ENCODE measurements at places on chromosomes 3 and 15.

DNA sequence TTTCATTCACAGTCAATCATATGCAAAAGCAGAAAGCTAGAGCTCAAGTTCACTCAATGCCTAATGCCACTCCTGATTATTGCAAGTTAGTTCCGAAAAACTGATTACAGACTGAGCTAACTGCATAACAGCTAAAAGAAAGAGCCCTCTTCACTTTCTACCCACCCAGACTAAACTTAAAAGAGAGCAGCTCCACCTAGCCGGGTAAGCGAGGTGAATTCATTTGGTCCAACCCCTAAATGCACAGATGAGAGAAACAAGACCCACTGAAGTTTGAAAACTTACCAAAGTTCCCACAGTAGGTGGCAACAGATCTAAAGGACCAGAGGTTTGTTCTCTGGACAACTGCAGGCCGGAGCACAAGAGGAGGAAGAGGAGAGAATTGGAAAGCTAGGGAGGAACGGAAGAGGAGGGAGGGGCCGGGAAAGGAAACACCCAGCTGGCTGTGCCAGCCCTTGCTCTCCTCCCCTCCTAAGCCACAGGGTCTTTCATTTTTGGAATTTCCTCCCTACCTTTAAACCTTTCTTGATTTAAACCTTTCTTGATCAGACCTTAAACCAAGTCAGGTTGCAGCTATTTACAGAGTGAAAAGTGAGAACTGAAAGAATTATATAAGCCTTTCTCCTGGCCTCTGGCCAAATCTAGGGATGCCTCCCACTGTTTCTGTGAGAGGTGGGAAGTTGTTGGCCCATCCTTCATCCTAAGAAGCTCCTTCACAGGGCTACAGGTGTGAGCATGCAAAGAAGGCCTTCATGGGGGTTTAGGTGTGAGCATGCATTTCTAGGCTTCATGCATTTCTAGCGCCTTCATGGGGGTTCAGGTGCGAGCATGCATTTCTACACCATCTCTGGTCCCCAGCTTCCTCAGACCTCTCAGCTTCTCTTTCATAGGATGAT lies 114.7 kb upstream of the LMOD3 start:
- DNase-seq = no peak

DNA sequence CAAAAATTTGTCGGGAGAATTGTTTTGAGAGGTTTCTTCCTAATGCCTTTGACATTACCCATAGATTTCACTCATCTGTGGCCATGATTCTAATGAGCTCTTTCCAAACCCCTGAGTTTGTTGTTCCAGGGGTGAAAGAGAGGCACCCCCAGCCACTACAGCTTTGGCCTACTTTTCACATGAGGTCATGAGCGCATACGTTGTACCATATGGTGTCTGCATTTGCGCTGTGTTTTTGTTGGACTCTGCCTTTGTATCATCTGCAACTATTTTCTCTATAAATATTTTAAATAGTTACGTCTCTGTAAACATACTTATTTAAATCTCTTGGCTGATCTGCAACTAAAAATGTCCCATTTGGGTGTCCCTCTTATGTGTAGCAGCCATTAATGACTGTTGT lies 107.9 kb downstream of the LRTM1 start:
- no peak for DNase-seq

GRCh38 chr3:149204390-149204991 lies 17.1 kb downstream of the CP start:
- DNase-seq = no peak

DNA sequence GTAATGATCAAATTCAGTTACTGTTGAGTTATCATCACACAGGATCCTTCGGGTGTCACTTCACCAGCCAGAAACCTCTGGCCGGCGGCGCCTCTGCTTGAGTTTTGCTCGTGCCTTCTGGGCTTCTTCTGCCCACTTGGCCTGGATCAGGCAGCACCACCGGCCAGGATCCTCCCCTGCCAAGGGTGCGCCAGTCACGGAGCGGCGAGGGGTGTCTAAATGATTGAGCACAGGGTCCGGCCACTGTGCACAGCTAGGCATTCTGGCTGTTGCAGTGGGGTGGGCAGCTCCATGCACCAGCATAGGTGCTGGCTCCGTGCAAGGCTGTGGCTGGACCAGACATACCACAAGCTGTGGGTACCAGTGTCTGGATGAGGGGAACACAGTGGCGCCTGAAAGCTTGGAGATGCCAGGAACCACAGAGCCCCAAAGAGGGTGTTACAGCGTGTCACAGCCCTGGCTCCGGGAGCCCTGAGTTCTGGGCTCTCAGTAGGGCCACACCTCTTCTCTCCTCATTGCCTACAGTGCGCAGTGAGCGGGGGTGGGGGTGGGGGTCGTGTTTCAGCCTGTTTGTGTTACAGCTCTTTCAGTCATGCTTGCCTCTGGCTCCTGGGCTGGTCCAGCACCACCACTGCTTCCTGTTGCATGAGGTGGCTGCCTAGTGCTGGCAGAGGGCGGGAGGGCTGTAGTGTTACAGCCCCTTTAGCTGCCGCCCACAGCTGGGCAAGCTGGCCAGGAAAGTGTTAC lies 169.4 kb downstream of the FNDC3B start:
- no peak for DNase-seq

DNA sequence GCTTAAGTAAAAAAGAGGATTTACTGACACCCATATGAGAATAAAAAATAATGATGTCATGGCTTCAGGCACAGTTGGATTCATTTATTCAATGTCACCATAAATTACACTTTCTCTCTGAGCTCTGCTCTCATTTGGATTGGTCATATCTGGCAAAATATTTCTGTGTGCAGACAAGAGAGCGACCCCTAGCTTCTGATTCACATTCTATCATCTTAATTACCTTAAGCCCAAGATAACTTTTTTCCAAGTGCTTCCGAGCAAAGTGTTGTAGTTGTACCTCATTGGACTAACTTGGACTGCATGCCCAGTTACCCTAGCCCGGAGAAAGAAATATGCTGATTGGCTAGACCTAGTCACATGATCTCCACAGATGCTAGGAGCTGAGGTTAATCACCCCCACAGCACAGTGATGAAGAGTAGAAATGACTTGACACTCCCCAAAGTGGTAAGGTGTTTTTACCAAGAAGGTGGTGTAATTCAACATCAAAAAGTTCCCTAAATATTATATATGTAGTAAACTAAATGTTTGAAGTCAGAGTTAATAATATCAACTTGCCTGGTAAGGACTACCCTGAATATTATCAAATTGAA lies 552.2 kb upstream of the SUCLG2 start:
- no peak for DNase-seq

DNA sequence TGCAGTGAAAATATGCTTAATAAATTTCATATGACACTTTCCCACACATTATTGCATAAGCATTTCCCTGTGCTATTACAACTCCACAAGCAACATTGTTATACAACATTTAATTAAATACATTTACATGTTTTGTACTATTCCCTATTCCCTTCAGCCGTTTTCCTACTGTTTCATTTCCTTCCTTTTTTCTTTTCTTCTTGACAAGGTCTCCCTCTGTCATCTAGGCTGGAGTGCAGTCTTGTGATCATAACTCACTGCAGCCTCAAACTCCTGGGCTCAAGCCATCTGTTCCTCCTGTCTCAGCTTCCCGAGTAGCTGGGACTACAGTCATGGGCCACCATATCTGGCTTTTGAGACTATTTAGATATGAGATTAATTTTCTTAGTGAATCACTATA lies 254.7 kb downstream of the NFKBIZ start:
- peak; percentile 34 for DNase-seq

DNA sequence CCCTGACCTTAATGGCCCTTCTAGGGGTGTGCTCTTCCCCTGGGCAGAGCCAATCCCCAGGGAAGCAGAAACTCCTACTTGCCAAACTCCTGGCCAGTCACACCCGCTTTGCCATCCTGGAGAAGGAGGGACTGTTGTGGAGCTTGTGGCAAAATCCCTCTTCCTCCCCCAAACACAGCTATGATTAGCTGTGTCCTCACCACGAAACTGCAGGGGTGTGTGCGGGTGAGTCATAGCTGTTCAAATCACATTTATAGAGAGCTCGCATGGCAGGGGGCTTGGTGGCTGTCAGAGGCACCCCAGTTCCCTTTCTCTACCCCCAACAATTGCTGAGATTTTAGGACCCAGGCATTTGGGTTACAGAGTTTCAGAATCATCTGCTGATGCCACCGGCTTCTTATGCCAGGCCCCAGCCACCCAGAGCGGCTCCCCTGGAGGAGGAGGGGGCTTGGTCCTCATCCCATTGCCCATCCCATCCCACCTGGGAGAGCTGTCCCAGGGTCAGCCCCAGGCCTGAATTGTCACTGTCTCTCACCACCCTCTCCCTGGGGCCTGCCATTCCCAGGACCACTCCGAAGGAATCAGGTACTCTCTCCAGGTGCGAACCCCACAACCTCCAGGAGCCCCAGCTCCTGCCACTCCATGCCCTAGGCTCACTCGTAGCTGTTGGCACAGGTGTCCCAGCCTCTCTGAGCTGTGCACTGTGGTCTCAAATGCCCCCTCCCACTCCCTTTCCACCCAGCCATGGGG lies 28.8 kb upstream of the MAGEF1 start:
- peak; percentile 82 for DNase-seq

DNA sequence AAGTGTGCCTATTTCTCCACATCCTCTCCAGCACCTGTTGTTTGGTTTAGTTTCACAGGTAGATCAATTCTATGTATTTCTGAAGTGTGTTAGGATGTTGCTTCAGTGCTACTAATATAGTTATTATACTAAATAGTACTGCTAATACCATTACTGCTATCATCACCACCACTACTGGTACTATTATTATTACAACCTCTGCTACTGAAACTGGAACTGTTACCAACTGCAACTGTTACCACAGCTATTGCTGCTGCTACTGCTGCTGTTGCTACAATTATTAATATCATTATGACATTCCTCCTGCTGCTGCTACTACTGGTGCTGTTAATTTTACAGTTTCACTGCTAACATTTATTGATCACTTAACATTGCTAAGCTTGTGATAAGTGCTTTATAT lies 8.3 kb upstream of the LMOD3 start:
- no peak for DNase-seq

DNA sequence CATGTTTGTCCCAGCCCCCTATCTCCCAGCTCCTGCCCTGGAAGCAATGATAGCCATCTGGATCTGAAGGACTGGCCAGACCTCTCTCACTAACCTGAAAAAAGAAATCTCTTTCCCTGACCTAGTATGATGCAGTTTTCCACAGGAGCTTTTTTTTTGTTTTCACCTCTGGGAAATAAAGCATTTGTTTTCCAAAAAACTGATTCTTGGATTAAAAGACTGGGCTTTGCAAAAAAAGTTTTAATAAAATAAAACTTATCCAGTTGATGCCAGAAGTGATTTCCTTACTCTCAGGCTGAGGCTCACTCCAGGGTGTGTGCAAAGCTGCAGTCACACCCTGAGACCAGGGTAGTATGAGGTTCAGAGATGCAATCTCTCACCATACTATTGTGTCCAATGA lies 104.0 kb downstream of the RYK start:
- no peak for DNase-seq

GRCh38 chr15:37574985-37575384 lies 359.5 kb upstream of the TMCO5A start:
- no peak for DNase-seq

Data from LHCN-M2 (cell line).